ENCODE measurements at places on chromosomes 2 and 18.

- no peak for DNase-seq
Measured at GRCh38 chr2:43321446-43321845, 95.0 kb upstream of the ZFP36L2 start.

DNA sequence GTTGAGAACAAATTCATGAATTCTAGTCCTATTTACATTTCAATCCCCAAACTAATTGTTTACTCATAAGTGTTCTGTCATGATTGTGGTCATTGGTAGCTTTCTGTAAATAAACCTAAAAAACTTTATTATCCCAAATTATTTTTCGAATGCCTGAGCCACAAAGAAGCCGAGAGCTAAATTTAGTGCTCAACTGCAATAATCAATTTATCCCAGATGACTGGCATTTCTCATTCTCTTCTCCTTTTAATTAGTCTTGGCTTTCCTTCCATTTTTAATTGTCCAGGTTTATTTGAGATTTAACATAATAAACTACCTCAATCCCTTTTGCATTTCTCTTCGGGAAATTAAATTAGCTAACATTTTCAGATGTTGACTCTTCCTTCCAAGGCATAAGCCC is 308.3 kb downstream of the ALK start:
- no peak for DNase-seq

DNA sequence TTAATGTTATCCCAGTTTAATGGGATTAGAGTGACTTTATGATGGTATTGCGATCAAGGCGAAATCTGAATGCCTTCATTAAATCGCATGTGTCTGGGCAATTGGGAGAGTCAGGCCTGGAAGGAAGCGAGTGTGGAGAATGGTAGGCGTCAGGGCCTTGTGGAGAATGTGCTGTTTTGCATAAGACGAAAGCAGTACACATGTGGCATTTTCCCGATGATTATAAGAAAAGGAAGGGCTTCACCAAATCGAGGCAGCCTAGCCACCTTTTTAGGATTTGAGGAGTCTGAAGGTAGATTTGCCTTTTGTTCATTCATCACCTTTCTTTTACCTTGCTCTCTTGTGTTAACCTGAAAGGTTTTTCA is 1.0 kb downstream of the ZNF532 start:
- DNase-seq = no peak

- no peak for DNase-seq
Measured at GRCh38 chr2:26148501-26148900, 24.4 kb upstream of the GAREM2 start.

GRCh38 chr2:74532222-74532621 is 2.5 kb downstream of the HTRA2 start:
- no peak for DNase-seq

DNA sequence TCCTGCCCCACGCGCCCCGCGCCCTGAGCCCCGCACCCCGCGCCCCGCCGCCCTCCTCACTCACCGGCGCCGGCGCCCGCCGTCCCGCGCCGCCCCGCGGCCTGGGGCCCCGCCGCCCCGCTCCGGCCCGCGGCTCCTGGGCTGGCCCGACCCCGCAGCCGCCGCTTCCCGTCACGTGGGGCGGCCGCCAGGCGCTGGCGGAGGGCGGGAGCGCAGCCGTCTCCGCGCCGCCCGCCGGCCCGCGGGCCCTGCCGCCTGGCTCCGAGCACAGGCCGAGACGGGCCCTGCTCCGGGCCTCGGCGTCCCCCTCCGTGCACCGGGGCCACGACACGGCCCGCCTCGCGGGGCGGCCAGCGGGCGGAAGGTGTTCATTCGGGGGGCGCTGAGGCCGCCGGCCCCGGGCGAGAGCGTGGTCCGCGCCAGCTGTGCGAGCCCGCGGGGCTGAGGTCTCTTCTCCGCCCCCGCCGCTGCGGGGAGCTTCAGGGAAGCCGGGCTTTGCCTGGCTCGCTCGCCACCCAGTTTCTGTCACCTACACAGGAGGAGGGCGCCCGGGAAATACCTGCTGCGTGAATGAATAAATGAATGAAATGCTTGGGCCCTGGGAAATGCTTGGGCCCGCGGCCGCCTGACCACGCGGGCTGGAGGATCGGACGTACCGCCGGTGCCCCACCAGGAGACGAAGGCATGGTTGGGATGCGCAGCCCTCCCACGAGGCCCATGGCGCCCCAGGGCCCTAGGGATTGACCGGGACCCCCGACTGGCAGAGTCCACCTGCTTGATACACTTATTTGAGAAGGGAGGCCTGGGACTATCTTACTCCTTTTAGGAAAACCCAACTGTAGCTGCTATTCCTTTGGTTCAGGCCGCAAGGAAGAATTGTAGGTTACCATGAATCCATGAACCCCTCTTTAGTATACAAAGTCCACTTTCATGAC is at the start of gene TGFBRAP1:
Gene TGFBRAP1, minus strand, starts transcription at position 175 of the 935 bp plus-strand sequence. CDS start 21,434 bp downstream, outside the sequence.
- peak; percentile 60 for DNase-seq

GRCh38 chr2:211014376-211014775 is 458.0 kb downstream of the CPS1 start:
- DNase-seq = no peak

GRCh38 chr18:79191956-79192355 is 122.8 kb downstream of the ATP9B start:
- no peak for DNase-seq

DNA sequence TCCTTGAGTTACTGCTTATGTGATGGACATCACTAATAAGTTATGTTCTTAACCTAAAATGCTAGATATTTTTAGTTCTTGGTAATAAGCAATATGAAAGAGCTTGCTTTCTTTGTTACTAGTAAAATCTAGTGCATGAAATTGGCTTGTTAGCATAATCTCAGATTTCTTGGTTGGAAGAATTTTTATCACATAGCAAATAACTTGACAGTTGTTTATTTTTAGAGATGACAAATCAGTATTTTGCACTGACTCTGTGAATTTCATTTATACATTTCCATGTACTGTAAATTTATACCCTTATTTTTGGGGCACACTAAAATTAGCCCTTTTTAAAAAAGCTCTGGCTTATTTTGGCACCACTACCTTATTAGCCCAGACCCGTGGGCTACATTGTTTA is 45.6 kb downstream of the LCLAT1 start:
- no peak for DNase-seq

DNA sequence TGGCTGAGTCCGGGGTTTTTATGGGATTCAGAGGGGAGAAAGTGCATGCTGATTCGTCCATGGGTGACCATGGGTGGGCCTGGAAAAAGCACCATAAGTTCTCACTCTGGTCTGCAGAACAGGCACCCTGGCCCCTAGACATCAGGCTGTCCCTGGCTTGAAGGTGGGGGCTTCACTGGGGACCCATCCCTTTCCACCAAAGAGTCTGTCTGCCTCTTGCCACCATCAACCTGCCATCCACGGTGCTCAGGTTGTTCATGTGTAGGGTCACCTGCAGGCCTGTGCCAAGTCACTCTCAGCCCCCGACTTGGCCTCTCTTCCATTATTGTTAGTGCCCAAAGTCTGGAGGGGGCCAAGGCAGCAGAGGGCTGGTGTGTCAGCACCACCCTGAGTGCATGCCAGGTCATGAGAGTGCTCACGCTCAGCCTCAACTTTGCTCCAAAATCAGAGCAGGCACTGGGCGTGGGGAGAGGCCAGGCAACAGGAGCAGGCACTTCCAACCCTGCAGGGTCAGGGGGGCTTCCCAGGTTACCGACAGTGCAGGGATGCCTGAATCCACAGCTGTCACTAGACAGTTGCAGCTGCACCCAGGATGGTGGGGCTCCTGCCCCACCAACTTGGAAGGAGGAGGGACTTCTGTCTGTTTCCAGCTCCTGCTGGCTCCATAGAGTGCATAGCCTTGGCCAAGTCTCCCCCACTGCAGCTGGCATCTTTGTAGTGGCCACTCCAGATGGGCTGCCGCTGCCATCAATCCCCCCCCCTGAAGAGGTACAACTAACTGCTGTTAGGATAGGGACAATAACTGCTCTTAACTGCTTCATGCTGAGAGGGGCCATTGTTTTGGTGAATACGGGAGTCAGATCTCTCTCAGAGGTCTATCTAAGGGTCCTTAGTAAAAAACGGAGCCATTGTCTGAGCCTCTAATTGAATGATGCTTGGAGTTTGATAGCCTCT is 209.3 kb downstream of the AKAIN1 start:
- DNase-seq = no peak

- DNase-seq = no peak
Measured at GRCh38 chr2:181420259-181421130, 36.7 kb upstream of the ITGA4 start.

DNA sequence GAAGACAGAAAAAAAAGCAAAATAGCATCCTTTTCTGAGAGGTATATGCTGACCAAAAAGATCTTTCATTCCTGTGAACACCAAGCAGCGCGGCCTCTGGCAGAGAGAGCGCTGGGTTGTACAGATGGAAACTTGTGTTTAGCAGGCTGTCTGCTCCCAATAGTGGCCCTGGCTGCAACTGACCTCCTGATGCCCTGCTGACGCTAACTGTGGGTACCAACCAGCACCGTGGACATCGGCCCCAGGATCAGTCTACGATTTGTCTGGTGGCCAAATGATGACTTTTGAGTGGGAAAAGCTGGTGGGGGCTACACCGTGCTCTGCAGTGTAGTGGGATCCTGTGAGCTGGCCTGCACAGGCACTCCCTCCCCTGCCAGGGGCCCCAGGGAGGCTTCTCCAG is 15.7 kb downstream of the COA5 start:
- no peak for DNase-seq

GRCh38 chr2:237294460-237294859 is 119.5 kb downstream of the COL6A3 start:
- DNase-seq = no peak

GRCh38 chr18:7470101-7470500 is 97.0 kb upstream of the PTPRM start:
- no peak for DNase-seq

GRCh38 chr18:57269756-57270155 is 82.6 kb upstream of the ST8SIA3 start:
- DNase-seq = no peak

DNA sequence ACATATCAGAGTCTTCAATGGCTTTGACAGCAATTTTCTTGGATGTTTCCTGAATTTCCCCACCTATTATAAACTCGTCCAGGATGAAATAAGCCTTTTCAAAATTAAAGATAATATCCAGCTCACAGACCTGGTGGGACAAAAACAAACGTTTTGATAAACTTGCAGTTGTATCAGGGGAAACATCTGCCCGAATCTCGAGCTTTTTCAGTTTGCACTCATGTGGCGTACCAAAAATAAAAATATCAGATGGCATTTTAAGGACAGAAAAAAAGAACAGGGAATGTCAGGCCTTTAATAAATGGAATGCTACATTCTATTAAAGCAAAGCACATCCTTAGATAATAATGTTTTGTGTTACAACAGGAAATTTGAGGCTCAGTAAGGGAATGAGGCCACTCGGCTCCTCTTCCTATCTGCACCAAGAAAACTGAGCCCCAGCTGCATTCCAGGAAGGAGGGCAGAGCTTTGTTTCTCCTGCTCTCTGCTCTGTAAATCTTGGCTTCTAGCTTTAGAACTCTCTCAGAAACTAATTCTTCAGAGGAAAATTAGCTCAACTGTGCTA is 72.1 kb downstream of the AP1S3 start:
- no peak for DNase-seq

DNA sequence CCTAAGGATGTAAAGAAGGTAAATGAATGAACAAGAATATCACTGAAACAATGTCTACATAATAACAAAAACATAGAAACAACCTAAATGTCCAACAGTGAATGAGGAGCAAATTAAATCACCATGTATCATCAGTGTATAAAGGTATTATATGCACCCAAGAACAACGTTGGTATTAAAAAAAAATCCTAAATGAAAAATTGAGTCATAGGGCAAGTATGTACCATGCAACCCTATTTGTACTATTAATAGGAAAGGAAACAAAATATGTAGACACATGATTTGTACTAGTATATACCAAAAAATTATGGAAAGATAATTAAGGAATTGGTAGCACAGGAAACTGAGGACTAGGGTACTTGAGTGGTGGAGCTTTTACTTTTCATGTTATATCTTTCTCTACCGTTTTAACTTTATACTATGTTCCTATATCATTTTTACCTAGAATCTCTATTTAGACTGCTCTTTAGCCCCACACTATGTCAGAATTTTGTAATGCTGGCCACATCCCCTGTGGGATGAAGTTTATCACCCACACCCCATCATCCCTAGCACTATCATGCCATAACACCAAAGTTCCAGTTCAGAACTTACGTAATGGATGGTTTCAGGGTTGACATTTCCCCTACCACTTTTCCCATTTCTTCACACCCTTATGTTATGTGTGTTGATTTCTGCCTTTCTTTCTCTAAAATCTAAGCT is 25.6 kb downstream of the IKZF2 start:
- DNase-seq = no peak

DNA sequence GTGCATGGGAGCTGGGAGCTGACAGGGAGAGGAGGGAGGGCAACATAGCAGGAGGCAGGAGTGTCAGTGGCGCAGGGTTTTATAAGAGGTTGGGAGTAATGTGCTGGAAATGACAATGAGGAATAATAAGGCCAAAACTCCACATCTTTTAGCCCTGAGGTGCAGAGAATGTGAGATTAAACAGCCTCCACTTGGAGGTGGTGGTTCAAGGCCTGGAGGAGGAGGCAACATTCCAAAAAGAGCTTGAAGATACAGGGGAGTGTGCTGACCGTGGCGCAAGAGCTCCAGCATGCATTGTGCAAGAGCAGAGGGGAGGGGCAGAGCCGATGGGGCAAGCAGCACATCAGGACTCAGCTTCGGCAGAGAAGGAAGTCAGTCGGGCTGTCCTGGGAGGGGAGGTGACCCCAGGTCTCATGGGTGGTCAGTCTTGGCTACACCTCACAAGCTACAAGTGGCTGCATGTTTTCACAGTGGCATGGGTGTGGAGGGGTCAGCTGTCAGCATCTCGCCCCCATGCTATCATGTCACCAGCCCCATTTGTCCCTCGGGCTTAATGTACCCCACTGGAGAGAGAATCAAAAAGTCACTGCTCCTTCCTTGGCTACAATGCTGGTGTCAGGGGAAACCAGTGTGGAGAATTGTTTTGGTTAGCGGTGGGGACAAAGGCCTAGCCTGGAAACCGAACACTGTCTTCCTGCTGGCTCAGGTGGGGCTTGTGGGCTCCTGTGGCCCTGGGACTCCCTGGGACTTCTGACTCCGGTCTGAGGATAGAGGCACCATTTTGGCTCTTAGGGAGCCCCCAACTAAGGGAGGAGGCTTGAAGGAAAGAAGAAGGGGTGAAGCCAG is 208.0 kb downstream of the ZFP36L2 start:
- DNase-seq = peak; percentile 87

DNA sequence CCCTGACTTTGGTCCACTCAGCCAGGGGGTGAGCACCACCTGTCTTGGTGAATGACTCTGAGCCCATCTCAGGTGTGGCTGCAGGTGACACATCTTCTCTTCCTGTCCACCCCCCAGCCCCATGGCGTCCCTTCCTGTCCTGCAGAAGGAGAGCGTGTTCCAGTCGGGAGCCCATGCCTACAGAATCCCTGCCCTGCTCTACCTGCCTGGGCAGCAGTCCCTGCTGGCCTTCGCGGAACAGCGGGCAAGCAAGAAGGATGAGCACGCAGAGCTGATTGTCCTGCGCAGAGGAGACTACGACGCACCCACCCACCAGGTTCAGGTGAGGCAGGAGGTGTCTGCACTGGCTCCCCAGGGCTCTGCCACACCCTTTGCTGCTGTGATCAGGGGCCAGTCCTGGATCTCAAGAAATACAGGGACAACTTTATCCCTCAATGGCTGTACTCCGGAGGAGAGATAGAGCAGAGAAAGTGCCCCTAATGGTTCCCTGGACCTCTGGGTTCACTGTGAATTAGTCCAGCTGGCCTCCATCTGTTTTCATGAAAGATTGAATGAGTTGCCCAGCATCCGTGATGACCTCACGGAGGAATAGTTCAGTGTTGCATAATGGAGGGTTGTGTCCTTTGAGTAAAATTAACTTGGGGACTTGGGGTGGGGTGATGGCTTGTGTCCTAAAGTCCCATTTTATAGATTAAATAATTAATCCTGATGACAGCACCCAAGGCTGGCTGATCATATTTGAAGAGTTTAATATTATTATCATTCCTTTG is at the start of gene NEU2:
Gene NEU2, plus strand, starts transcription at position 122 of the 770 bp plus-strand sequence. Its CDS starts 0 bp downstream, at position 122.
- DNase-seq = no peak

- no peak for DNase-seq
Measured at GRCh38 chr2:53098696-53099078, 668.9 kb upstream of the CHAC2 start.
